ENCODE measurements at places on chromosomes 5 and 9.

DNA sequence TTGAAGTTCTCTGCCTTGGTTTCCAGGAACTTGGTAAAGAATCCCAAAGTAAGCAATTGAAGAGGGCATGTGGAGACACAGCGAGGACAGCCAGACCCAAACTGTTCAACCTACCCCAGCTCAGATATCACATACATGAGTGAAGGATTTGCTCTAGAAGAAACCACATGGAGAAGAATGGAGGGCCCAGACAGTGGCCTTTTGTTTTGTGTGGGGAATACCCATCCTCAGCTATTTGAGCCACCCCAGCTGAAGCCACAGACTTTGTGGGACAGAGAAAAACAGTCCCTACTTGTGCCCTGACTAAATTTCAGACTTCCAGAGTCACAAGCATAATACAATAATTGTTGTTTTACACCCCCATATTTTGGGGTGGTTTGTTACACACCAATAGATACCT lies 387.1 kb downstream of the ZSWIM6 start:
- no peak for DNase-seq

GRCh38 chr5:428219-428618 lies 14.8 kb upstream of the EXOC3 start:
- no peak for DNase-seq

DNA sequence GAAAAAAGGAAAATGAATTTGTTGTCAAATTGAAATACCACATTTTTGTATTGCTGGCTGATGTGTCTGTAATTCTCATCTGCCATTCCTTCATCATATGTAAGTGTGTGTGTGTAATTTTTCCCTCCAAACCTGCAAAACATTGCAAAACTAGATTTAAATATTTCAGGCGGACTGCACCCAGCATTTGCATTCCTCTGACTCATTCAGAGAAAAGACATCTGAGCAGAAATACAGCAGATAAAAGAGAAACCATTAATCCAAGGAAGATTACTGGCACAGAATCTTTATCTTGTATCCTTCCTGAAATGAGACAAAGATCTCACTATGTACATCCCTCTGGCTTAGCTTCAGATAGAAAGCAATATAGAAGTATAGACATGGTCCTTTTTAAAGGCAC lies 275.3 kb downstream of the TMEM38B start:
- DNase-seq: no peak

GRCh38 chr5:42919600-42919999 lies 107.9 kb upstream of the SELENOP start:
- no peak for DNase-seq

- DNase-seq: no peak
Observed at GRCh38 chr5:134453016-134453415, 41.3 kb upstream of the CDKN2AIPNL start.

GRCh38 chr9:133946840-133947486 lies 45.2 kb downstream of the VAV2 start:
- no peak for DNase-seq

- no peak for DNase-seq
Observed at GRCh38 chr5:36915653-36916052, 39.1 kb downstream of the NIPBL start.

DNA sequence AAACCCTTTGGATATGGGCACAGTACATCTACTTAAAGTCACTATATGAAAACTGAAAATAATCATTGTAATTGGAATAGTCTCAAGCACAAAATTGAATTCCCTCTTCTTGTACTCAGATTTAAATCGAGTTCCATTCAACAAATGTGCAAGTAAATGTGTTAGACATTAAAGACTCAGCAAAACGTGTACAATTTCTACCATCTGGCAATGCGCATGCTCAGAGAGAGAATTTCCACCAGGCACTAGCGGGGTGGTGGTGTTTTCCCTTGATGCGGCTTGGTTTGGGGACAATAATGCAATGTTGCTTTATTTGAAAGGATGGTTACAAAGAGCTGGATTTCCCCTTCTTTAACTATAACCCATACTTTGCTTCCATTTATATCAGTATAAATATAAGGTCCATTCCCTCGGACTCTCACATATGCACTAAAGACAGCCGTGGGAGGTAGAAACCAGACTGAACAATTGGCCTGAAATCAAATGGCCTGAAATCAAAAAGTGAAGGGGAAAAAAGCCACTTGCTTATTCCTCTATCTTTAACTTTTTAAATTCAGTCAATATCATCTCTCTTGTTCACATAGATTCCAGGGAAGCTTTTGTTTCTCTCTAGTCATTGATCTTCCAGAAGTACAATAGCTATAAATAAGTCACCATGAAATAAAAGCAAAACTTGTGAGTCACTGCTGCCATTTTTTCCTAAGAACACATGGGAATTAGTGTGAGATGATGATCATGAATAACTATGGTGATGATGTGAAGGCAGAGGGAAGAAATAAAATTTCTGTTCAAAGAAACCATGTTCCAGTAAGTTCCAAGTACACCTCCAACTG lies 59.2 kb downstream of the ADAMTS12 start:
- no peak for DNase-seq

GRCh38 chr5:12354686-12355085 lies 450.4 kb upstream of the CTNND2 start:
- DNase-seq: no peak

- no peak for DNase-seq
Observed at GRCh38 chr5:80623999-80624398, 30.5 kb upstream of the MSH3 start.

- DNase-seq: no peak
Observed at GRCh38 chr9:32622948-32623347, 12.5 kb downstream of the TAF1L start.

GRCh38 chr5:22390888-22391287 lies 462.3 kb downstream of the CDH12 start:
- DNase-seq: no peak

Measured in activated gamma-delta T cell treated with anti-CD3 and anti-CD28 coated beads, Interleukin-2, amount 50 U/mL, for 16 hours (primary cell).